Breast epithelium (tissue), 4 donors: ENCODE measurements at places on chromosomes 6 and 20.

- H3K27me3 ChIP-seq: no peaks in the 10 kb centered on the region
- no peak overlapping the region for H3K27ac ChIP-seq
- no peaks in the 10 kb centered on the region for H3K4me1 ChIP-seq
- no peak overlapping the region for H3K4me3 ChIP-seq
Measured at GRCh38 chr6:152221806-152222628, 414.5 kb downstream of the ESR1 start.

DNA sequence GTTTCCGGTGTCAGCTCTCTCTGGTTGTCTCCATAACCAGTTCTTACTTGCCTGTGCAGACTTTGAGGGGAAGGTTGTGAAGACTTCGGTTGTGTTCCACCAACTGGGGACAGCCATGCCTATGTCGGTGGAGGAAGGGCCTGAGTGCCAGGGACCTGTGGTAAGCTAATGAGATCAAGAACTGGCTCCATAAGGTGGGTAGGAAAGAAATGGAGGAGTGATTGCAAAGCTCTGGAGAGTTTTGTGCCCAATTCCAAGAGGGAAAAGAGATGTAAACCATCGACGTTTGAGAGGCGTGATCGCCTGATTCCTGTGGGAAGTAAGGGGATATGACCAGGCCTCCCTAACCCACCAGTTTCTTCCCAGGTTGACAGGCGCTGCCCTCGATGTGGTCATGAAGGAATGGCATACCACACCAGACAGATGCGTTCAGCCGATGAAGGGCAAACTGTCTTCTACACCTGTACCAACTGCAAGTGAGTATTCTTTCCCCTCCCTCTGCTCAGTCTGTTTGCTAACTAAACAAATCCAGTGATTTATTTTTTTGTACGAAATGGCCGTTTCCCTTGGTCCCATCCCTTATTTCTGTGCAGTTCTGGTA, 893 bp downstream of the POLR1H start:
- no peaks in the 10 kb centered on the region for H3K27me3 ChIP-seq
- DNase-seq: no peak
- peak overlapping the region; percentile 90 for H3K27ac ChIP-seq
- H3K4me3 ChIP-seq: peak overlapping the region; percentile 73
- no peaks in the 10 kb centered on the region for H3K36me3 ChIP-seq
- no peaks in the 10 kb centered on the region for H3K4me1 ChIP-seq

GRCh38 chr6:87465051-87465450, 7.7 kb upstream of the SLC35A1 start:
- H3K27me3 ChIP-seq: no peaks in the 10 kb centered on the region
- no peaks in the 10 kb centered on the region for H3K4me1 ChIP-seq
- no peak overlapping the region for H3K27ac ChIP-seq

DNA sequence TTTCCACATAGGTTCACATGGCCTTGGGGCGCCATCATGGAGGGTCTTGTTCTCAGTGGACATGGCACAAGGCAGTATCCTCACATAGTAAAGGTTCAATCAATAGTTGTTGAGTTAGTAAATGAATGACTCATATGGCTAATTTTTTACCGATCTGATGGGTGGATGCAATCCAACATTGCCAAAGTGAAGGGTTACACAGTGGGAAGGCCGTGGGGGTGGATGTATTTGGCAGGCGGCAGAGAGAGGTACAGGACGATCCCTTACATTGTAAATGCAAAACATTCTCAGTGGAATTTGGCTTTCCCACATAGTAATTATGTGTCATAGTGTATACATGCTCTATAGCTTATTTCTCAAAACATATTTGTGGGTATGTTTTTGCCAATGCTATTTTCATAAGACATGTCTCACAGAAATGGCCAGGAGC, 21.0 kb upstream of the PDE7B start:
- H3K4me1 ChIP-seq: no peaks in the 10 kb centered on the region
- no peak overlapping the region for H3K4me3 ChIP-seq
- H3K36me3 ChIP-seq: no peaks in the 10 kb centered on the region
- no peak overlapping the region for H3K27ac ChIP-seq
- no peak for DNase-seq

GRCh38 chr6:18324706-18325042, 60.3 kb upstream of the DEK start:
- no peaks in the 10 kb centered on the region for H3K36me3 ChIP-seq
- no peak for DNase-seq
- no peaks in the 10 kb centered on the region for H3K4me1 ChIP-seq
- H3K27me3 ChIP-seq: no peaks in the 10 kb centered on the region
- H3K27ac ChIP-seq: no peak overlapping the region

- H3K27ac ChIP-seq: no peak overlapping the region
- H3K27me3 ChIP-seq: no peaks in the 10 kb centered on the region
- H3K4me3 ChIP-seq: no peak overlapping the region
- DNase-seq: no peak
Measured at GRCh38 chr20:41462372-41463161, 95.9 kb upstream of the EMILIN3 start.

GRCh38 chr20:5606350-5606749, 143.9 kb upstream of the SHLD1 start:
- no peaks in the 10 kb centered on the region for H3K36me3 ChIP-seq
- no peaks in the 10 kb centered on the region for H3K4me1 ChIP-seq
- H3K27ac ChIP-seq: no peak overlapping the region
- H3K4me3 ChIP-seq: no peak overlapping the region

DNA sequence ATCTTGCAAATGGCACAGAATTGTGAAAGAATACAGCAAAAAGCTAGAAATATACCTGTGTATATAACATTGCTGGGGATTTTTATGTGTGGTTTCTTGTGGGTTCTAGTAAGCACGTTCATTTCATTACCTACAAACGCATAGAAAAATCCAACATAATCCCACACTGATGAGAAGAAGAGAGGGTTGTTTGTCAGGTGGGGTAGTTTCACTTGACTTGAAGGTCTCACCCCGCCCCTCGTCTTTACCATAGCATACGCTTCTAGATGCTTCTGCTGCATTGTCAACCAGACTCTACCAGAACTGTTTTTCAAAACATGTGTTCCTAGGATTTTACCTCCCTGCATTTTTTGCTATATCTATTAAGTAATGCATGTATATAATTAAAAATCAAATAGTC, 284.1 kb upstream of the TAB2 start:
- no peaks in the 10 kb centered on the region for H3K36me3 ChIP-seq
- H3K27ac ChIP-seq: no peak overlapping the region
- peaks cover 4% of the 10 kb centered on the region for H3K4me1 ChIP-seq
- no peak for DNase-seq
- H3K4me3 ChIP-seq: no peak overlapping the region

GRCh38 chr6:150865043-150865405, 478 bp upstream of the MTHFD1L start:
- no peaks in the 10 kb centered on the region for H3K36me3 ChIP-seq
- peak overlapping the region; percentile 79 for H3K27ac ChIP-seq
- DNase-seq: no peak
- peak overlapping the region; percentile 68 for H3K4me3 ChIP-seq
- no peaks in the 10 kb centered on the region for H3K27me3 ChIP-seq

- DNase-seq: no peak
- no peak overlapping the region for H3K4me3 ChIP-seq
- H3K36me3 ChIP-seq: no peaks in the 10 kb centered on the region
Measured at GRCh38 chr6:84758486-84758885, 5.9 kb downstream of the TBX18 start.

DNA sequence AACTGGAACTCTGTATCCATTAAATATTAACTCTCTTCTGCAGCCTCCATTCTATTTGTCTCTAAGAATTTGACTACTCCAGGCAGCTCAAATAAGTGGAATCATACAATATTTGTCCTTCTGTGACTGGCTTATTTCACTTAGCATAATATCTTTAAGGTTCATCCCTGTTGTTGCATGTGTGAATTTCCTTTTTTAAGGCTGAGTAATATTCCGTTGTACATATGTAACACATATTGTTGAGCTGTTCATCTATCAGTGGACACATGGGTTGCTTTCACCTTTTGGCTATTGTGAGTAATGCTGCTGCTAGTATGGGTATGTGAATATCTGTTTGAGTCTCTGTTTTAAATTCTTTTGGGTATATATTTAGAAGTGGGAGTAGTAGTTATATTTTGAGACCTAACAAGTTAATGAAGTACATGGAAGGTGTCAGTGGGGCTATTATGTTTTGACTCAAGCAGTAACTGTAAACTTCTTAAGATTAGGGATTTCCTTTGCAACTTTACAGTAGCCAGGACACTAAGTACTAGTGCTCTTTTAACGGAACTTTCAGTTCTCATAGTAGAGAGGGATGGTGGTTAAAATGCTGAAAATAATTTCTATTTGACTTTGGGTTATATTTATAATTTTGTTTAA, 29.7 kb upstream of the TMEM217 start:
- no peak overlapping the region for H3K4me3 ChIP-seq
- H3K27ac ChIP-seq: no peak overlapping the region
- H3K27me3 ChIP-seq: no peaks in the 10 kb centered on the region
- no peaks in the 10 kb centered on the region for H3K36me3 ChIP-seq
- H3K4me1 ChIP-seq: no peaks in the 10 kb centered on the region

GRCh38 chr20:25309395-25310267, 61.7 kb downstream of the PYGB start:
- DNase-seq: no peak
- H3K27me3 ChIP-seq: no peaks in the 10 kb centered on the region
- H3K4me3 ChIP-seq: no peak overlapping the region
- no peaks in the 10 kb centered on the region for H3K36me3 ChIP-seq
- peak overlapping the region; percentile 76 for H3K27ac ChIP-seq
